ENCODE measurements at places on chromosomes 5 and 9.

- DNase-seq = no peak
Measured at GRCh38 chr9:82560457-82560904, 502.5 kb downstream of the RASEF start.

DNA sequence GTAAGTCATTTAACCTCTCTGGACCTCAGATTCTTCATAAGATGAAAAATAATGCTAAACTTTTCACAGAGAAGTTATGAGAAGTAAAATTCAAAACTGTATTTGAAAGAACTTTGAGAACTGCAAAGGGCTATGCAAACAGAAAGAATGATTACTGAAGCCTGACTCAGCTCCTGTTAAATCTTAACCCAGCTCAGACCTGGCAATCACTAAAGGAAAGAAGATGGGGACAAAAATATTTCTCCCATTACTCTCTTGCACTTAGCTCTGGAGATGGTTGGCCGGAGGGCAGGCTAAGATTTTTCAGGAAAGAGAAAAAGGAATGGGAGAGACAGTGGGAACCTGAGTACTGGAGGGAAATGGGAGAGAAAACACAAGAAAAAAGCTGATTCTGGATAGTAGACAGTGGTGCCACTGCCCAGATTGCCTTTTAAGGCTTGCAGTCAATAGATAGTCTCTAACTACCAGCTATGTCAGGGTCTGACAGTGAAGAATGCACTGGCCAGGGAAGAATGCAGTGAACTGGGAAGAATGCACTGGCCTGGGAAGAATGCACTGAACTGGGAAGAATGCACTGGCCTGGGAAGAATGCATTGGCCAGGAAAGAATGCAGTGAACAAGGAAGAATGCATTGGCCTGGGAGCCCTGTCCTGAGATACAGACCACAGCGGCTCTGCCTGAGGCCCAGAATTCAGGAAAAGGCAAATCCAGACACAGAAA is 25.2 kb upstream of the CEMIP2 start:
- no peak for DNase-seq

GRCh38 chr5:178287091-178287790 is 54.6 kb upstream of the PHYKPL start:
- no peak for DNase-seq

DNA sequence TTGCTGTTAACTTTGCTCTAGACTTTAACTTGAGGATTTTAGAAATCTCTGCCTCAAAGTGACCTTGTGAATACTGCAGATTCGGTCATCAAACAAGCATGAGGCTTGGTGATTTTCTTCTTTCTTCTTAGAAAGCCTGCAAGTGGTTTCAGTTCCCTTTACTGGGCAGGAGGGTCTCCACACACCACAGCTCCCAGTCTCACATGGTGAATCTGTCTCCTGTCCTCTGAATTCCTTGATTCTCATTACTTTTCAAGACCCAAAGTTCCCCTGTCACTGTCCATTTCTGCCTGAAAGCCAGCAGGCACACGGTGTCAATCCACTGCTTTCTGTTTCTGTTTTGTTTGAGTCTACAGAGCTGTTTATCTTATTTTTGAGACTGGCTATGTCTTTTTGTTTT is 14.1 kb downstream of the HSPB3 start:
- DNase-seq = no peak

- DNase-seq = no peak
Measured at GRCh38 chr5:33737284-33737683, 154.5 kb downstream of the ADAMTS12 start.

DNA sequence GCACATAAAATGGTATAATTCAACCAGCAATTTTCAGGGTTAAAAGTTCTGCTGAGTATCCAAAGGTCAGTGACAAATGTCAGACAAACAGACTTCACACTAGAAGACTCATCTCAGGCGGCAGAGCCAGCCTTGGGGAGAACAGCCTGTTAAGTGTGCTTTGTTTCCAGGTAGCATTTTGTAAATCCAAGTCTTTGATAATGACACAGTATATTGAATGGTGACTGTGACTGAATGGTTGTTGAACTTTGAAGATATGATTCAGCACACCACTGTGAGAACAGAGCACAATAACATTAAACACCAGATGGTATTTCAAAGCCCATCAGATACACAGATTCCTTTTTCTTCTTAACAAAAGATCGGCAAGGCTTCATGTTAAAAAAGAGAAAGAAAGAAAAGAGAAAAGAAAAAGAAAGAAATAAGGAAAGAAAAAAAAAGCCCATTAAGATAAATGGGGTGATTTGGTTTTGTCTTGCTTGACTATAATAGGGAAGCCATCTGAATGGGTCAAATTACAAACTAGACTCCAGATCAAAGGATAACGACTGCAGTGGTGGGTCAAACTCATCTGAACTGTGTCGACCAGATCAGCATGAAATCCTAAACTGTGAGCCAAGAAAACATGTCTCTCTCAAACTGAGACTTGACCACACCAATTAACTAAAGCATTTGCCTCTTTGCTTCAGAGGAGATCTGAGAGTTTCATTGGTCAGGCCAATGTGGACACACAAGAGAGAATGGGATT is 313.0 kb upstream of the ZNF608 start:
- no peak for DNase-seq

DNA sequence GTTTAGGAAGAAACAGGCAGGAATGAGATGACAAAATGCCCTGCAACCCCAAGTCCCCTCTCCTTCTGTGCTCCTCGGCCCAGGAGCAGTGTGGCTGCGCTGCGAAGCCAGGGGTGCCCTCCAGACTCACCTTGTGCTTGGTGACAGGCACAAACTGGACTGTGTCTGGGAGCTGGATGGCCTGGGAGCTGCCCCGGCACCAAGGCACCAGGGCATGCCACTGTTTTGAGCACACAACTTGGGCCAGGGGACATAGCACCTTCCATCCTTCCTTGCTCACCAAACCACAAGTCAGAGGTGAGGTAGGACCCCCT is 51.1 kb downstream of the PRRT1B start:
- no peak for DNase-seq

DNA sequence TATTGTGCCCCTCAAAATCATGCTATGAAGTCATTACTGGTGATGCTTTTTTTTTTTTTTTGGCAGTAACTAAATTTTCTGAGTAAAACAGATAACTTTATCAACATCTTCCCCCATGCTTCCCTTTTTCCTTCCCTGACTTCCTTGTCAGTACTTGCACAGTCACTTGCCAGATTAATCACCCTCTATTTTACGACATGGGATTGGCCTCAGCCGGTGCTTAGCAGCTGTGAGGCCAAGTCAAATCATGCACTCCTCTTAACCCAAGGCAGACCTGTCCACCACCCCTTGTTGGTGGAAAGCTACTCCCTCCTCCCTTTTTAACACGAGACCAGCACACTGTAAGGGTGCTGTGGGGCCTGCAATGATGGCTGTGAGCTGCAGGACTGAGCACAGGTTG is 118.0 kb upstream of the OTULINL start:
- DNase-seq = no peak

GRCh38 chr5:12175914-12176585 is 271.8 kb upstream of the CTNND2 start:
- no peak for DNase-seq

DNA sequence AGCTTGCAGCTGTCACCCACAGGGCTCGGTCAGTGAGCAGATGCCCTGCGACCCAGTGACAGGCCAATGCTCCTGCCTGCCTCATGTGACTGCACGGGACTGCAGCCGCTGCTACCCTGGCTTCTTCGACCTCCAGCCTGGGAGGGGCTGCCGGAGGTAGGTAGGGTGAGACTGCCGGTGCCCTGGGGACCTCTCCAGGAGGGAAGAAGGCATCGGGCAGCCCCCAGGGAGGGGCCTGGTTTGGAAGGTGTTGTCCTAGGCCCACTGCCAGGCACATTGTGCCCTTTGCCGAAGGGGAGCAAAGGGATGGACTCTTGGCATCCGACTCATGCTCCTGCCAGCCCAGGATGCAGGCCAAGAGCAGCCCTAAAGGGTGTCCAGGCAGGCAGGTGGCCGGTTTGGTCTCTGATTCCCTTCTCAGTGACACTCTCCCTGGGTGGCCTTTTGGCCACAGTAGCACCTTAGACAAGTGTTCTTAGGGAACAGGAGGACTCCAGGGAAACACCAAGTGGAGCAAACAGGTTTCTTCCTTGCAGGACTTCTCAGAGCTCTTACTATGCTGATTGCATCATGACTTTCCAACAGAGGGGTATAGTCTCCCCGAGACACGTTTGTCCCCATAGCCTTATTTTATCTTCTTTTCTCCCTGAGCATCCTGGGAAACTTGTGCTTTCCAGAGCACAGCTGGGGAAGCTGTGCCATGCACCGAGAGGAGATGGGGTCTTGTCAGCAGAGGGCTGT is 28.1 kb upstream of the AIF1L start:
- no peak for DNase-seq

GRCh38 chr5:1005249-1005851 is 3.3 kb upstream of the NKD2 start:
- no peak for DNase-seq

GRCh38 chr5:60820593-60821487 is 23.2 kb downstream of the ELOVL7 start:
- no peak for DNase-seq

DNA sequence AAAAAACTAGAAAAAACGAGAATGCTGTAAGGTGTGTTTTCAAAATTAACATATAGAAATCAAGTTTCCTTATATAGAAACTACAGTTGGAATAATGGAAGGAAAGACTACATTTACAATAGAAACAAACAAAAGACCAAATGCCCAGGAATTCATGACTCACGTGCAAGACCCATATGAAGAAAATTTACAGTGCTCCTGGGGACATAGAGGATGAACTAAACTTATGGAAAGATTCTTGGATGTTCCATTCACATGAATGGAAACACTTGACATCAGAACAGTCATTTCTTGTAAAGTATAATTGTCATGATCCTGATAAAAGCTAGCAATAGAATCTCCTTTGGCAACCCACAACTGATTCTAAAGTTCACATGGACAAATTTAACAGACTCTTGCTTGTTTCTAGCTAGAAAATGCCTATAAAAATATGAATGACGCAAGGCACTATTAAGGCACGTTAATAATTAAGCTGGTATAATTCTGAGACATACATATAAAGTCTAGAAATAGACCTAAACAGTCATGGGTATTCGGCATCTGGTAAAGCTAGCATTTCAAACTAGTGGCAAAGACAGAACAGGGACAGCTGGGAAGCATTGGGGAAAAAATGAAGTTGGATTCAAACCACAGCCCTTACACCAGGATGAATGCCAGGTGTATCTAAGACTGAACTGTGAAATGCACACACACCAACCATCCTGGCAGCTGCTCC is 5.1 kb upstream of the ZFP62 start:
- DNase-seq = no peak

DNA sequence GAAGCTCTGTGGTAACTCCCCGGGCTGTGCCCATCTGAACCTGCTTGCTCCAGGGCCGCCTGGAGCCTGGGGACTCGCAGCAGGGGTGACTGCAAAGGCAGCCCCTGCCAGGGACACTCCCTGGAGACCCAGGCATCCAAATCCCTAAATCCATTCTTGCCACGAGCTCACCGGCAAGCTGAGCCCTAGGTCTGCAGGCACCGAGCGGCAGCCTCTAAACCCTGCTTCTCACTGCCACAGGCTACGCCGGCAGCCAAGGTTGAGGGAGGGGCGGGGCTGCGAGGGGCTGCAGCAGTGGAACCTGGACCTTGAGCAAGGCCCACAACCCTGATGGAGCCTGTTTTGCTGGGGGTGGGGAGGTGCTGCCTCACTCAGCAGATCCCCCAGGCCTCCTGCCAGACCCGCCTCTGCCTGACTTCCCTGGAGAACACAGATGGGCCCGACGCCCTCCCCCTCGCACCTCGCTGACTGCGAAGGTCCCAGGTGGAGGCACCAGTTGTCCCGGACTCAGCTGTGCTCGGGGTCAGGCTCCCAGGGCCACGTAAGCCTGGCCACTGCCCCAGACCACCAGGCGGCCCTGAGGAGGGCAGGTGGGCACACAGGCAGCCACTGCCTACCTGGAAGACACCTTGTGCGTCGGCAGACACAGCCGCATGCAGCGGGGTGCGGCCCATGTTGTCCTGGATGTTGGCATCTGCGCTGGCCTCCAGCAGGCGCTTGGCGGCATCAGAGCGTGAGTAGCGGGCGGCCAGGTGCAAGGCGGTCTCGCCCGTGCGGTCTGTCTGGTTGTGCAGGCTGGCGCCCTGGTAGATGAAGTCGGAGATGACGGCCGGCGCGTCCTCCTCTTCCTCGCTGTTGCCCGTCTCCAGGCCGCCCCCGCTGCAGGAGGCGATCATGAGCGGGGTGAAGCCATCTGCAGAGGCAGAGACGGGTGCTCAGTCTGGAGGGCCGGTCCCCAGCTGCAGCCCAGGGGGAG is 17.4 kb upstream of the SEC16A start:
- DNase-seq = no peak

DNA sequence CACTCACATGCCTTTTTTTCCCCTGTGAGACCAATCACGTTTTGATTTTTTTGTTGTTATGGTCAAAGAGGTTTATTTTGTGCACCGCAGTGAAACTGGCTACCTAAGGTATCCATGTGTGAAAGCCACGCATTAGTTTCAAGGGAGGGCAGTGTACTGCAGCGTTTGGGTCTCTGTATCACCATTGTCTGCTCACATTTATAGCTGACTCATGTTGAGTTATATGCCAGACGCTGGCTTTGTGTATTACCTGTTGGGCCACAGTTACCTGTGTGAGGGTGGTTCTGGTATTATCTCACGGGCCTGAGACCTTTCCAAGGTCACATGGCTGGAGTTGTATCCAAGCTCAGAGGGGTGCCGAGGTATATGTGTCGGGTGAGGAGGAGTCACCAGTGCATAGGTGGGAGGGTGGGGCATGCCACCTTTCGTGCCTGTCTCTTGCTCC is 75.8 kb downstream of the ARHGAP26 start:
- no peak for DNase-seq

GRCh38 chr9:137745541-137745991 is 126.8 kb downstream of the EHMT1 start:
- DNase-seq = no peak

GRCh38 chr5:133245191-133246052 is 193.6 kb downstream of the HSPA4 start:
- DNase-seq = no peak

- no peak for DNase-seq
Measured at GRCh38 chr9:10094563-10094962, 518.2 kb downstream of the PTPRD start.

DNA sequence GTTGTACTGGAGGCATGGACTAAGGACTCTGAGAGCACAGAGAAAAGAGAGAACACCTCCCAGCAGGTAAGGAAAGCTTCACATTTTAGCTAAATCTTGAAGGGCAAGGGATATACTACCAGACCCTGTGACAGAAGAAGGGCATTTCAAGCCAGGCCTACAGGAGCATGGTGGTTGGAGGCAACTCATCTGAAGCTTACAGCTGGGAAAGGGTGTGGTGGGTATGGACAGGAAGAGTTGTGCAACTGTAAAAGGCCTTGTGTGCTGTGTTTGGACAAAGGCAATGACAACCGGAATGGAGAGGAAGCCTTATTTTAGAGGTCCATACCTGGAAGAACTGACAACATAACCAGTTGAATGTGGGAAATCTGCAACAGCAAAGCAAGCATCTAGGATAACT is 31.2 kb downstream of the NIPSNAP3B start:
- DNase-seq = no peak

- DNase-seq = no peak
Measured at GRCh38 chr5:54009828-54010227, 300.5 kb downstream of the ARL15 start.
